ENCODE measurements at places on chromosomes 7 and 10.

DNA sequence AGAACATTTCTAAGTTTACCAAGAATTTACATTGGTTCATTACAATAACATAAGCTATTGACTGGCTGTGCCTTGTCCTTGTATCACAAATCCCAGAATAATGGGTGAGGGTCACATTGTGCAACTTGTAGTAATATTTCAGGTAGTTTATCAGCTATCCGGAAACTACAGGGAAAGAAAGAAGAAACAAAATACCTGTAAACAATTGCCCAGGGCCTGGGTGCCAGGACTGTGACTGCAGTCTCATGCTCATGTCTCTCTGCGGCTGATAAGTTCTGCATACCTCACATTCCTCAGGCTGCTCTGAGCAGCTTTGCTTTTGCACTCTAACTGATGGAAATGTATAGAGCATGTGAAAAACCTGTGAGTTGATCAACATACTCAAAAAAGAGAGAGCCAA is 131.8 kb upstream of the TRIM24 start:
- no peak for DNase-seq

- DNase-seq = no peak
Measured at GRCh38 chr10:133350283-133350949, 3.2 kb downstream of the PRAP1 start.

- peak; percentile 46 for DNase-seq
Measured at GRCh38 chr10:13087986-13088618, 11.9 kb upstream of the OPTN start.

DNA sequence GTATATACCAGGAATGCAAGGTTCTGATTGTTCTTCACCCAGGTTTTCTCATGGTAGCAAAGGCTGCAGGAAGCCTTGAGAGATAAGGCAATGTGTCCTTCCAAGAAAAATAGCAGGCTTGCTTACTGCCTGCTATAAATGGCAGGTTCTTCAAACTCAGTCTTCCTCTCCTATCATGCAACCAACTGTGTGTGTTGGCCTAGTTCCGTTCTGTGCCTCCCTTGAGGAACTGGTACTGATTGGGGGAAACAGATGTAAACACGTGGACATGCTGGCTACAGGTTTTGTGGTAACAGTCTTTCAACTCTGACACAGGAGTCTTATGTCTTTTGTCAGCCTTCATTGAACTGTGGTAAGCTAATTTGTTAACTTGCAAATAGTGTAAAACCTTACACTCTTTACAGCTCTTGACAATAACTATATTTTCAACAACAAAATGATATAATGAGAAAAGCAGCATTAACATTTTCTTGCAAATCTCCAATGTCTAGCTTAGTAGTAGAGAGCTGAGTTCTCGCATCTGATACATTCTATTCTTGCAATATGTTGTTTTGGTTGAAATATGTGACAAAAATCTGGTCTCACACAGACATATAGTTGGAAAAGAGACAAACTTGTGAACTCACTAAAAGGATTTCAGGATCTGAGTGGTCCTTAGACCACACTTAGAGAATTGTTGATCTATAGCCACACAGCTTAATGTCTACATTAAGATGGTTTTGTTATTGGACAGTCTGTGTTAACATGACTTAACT is 54.7 kb upstream of the LSM8 start:
- DNase-seq = no peak

DNA sequence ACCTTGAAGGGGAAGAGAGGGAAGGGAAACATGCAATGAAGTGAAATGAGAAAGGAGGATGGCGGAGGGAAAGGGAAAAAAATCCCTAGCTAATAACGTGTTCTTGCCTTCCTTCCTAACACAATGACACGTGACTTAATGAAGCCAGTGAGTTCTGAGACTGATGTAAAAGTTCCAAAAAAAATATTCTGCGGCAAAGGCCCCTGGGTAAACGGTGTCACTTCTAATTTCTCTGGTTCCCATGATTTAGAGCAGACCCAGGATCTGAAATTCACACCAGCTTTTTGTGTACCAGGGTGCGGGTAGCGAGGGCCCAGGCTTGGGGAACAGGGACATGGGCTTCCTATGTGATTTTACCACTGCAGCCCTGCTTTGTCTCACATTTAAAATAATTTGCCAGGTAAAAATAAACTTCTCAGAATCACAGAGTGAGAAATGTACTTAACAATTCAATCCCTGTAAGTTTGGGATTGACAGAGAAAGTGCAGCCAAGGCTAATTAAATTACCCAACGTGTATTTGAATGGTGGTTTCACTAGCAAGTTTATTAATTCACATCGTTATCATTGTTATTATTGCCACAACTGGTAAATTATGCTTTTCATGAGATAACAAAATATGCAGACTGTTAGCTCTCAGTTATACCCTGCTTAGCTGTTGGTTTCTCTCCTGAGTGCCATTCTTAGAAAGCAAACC is 182.4 kb downstream of the SEM1 start:
- no peak for DNase-seq

- no peak for DNase-seq
Measured at GRCh38 chr10:32621969-32622368, 176.0 kb downstream of the CCDC7 start.

DNA sequence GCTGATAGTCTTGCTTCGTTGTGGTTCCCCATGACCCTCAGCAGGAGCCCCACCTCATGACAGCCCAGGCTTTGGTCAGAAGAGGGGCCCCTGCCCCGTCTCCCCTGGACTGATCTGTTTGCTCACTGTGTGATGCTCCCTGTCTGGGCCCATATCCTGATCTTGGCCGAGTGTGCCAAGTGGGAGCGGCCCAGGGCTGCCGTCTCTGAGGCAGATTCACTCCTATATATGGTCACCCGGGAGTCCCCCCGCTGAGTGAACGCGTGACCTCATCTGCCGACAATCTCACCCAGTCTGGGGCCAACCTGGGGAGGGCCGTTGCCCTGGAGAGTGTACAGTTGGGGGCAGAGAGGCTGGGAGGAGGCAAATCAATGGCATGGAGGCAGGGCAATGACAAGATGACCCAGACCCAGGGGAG is 34.5 kb downstream of the PPIF start:
- peak; percentile 86 for DNase-seq

DNA sequence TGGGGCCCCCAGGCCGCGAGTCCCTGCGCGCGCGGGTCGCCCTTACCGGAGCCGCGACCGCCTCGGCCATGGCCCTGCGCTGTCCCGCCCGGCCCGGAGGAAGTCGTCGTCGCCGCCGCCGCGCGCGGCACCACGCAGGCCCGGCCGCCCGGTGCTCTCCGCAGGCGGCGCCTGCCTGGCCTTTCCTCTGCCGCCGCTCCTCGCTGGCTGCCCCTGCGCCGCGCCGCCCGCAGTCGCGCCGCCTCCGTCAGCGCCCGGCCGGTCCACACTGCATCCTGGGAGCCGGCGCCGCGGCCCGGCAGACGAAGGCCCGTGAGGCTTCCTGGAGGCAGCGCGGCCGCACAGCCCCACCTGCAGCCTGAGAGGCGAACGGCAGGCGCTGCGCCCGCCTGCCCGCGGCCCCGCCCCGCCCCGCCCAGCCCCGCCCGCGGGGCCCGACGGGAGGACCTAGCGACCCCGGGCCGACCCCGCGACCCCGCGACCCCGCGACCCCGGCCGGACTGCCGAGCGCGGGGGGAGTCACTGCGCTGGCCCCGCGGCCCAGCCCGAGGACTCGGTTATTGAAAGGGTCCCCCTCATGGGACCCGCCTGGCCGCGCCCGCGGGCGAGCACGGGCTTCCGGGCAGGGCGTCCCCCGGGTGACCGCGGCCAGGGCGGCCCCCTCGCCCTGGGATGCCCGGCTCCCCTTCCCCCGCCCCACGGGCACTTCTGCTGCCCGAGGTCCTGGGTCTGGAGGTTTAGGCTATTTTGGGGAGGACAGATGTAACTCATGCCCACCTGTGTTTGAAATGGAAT is at the start of gene ZNF746:
Gene ZNF746, minus strand, starts transcription at position 343 of the 795 bp plus-strand sequence. Its CDS starts 273 bp downstream, at position 70.
- DNase-seq = peak; percentile 54

- DNase-seq = no peak
Measured at GRCh38 chr7:141685285-141686023, 16.5 kb downstream of the DENND11 start.

- peak; percentile 96 for DNase-seq
Measured at GRCh38 chr10:44180321-44181168, 204.4 kb downstream of the CXCL12 start.

GRCh38 chr7:127056202-127056601 is 196.5 kb downstream of the GRM8 start:
- no peak for DNase-seq

DNA sequence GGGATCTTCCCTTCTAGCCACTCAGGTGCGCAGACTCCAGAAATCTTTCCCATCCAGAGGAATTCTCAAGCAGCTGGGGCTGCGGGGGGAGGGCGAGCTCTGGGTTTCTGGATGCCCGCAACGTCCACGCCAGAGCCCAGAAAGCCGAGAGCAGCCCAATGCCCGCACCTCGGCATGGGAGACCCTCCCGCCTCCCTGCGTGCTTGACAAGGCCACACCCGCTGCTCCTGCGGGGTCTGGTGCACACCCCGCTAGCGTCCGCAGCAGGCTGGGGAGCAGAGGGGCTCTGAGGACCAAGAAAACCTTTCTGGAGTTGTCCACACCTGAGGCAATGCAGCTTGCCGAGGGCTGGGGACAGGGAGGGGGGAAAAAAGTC is 66.2 kb downstream of the SLC29A4 start:
- no peak for DNase-seq

DNA sequence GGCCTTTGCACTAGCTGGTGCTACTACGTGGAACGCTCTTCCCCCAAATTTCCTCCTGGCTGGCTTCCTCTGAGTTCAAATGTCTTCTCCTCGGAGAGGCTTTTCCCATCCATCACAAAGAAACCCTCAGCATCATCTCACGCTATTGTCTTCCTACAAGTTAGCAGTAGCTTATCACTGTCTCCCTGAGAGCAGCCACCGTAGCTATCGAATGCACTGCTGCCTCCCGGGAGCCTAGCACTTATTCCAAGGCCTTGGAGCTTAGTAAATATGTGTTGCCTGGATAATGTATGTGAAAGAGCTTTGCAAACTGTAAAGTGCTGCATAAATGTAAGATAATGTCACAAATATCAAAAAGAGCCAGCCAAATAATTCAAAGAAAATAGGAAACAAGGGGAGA is 124.4 kb downstream of the KCNMA1 start:
- no peak for DNase-seq

- DNase-seq = no peak
Measured at GRCh38 chr7:155071121-155071651, 1.1 kb downstream of the HTR5A start.

- DNase-seq = no peak
Measured at GRCh38 chr10:98086837-98087708, 47.4 kb upstream of the R3HCC1L start.

DNA sequence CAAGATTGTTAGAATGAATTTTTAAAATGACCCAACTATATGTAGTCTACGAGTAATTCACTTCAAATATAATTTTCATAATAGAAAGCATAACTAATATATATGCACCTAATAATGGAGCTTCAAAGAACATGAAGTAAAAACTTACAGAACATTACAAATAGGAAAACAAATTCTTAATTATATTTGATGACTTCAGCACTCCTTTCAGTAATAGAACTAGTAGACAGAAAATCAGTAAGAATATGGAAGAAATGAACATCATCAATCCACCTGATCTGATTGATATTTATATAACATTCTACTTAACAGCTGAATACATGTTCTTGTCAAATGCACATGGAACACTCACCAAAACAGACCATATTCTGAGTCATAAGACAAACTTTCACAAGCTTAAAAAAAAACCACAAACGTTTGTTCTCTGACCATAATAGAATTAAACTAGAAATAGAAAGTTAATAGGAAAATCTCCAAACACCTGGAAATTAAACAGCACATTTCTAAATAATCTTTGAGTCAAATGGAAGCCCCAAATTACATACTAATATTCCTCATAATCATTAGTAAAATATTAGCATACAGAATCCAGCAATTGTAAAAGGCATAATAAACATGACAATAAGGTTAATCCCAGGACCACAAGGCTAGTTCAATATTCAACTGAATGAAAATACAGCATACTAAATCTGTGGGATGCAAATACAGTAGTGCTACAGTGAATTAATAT is 48.0 kb downstream of the BRAF start:
- DNase-seq = peak; percentile 24

DNA sequence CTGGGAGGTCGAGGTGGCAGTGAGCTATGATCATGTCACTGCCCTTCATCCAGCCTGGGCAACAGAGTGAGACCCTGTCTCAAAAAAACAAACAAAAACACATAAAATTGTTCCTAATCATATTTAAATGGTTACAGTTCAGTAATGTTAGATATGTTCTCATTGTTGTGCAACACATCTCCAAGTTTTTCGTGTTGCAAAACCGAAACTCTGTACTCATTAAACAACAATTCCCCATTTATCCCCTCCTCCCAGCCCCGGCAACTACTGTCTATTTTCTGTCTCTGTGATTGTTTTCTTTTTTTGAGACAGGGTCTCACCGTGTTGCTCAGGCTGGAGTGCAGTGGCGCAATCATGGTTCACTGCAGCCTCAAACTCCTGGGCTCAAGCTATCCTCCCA is 16.1 kb upstream of the PRXL2A start:
- no peak for DNase-seq

DNA sequence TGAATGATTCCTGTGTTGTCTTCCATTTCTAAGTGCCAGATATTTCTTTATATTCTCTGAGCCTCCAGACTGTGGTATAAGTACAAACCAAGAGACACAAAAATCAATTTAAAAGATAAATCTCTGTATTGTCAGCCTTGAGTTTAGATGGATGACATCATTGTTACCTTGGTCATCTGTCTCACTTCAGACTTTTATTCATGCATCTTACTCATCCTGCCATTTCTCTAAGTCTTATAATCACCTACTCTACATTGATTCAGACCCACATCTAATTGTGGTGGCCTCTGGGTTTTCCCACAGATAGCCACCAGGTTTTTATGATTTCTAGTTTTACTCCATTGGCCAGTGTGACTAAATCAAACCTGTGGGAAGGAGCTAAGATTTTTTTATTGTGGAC is 26.8 kb upstream of the HDAC9 start:
- no peak for DNase-seq

DNA sequence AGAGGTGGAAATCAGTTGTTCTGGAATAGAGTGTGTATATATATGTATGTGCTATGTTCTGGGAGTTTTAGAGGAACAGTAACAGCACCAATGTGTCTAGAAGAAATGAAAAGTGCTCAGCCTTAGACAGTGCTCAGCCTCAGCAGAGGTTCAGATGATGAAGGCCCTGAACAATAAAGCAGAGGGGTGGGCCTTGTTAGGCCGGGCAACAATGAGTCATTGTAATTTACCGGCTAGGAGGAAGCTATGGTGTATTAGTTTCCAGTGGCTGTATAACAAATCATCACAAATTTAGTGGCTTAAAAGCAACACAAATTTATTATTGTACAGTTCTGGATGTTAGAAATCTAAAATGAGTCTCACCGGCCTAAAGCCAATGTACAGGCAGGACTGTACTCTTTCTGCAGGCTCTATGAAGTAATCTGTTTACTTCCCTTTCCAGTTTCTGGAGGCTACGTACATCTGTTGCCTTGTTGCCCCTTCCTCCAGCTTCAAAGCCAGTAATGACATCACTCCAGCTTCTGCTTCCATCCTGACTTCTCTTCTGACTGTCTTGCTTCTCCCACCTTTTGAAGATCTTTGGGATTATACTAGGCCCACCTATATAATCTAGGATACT is 84.6 kb downstream of the CH25H start:
- no peak for DNase-seq

GRCh38 chr10:49144058-49144720 is 10.4 kb upstream of the FAM170B start:
- DNase-seq = no peak

All from GM04504 (cell line).